ENCODE measurements at places on chromosomes 6 and 20.

DNA sequence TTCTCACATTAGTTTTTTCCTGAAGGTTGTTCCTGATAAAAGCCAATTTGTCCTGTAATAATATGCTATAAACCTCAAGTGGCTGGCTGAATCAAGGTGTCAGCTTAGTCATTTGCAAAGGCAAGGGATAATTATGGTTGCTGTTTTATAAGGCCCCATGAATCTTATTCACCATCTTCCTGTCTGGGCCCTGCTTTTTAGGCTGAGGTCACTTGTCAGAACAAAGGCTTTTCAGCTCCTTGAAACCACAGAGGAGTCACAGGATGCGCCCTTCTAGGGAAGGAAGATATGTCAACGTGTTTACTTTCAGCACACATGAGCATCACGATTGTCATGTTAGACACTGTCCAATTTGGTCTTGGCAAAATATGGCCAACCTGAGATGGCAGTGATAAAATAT, 64.8 kb upstream of the NAA20 start:
- no peak for DNase-seq

DNA sequence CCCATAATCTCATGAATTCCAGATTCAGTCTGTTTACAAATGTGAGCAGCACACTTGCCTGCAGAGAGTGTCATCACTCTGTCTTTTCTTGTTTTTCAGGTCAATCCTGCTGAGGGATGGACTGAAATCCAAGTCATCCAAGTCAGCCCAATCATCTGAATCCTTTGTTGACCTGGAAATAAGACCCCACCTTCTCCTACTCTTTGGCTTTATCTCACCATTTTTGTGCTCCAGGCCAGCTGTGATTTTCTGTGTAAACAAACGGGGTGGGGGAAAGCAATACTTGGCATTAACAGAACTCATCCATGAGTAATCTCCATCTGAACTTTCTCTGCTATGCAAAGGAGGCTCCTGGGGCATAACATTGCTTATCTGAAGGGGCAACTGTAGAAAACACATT, 16.9 kb upstream of the GSTA4 start:
- no peak for DNase-seq

DNA sequence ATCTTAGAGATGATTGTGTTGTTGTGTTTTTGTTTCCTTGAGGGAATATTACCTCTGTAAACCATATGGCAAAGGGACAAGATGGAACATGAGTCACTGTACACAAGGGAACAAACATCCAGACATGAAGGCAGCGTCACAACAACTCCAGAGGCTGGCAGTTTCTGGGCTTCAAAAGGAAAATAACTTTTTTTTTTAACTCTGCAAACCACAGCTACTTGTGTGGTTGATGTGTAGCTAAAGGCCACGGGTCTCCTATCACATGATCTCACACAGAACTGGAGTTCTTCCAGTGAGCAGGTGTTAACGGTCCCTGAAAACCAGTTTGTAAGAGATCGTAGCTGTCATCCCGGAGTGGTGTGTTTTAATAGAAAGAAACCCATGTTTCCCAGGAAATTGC, 33.2 kb upstream of the HBS1L start:
- DNase-seq = no peak

DNA sequence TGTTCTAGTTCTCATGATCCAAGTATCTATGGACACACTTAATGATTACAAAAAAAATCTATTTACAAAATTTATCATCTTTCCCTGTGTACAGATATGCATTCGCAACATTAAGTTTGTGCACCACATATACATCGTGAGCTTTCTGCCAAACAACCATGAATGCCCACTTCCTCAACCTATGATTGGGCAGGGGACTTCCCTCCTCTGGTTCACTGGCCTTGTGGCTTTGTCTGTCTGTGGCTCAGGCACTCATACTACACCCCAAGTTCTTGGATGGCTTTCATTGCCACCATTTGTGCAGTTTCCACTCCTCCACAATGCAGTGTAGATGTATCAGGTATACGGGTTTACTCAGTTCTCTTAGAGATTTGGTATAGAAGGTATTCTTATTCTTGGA, 74.9 kb downstream of the HS3ST5 start:
- DNase-seq = no peak

- DNase-seq = no peak
Measured at GRCh38 chr20:25565578-25566157, 19.7 kb downstream of the NINL start.

DNA sequence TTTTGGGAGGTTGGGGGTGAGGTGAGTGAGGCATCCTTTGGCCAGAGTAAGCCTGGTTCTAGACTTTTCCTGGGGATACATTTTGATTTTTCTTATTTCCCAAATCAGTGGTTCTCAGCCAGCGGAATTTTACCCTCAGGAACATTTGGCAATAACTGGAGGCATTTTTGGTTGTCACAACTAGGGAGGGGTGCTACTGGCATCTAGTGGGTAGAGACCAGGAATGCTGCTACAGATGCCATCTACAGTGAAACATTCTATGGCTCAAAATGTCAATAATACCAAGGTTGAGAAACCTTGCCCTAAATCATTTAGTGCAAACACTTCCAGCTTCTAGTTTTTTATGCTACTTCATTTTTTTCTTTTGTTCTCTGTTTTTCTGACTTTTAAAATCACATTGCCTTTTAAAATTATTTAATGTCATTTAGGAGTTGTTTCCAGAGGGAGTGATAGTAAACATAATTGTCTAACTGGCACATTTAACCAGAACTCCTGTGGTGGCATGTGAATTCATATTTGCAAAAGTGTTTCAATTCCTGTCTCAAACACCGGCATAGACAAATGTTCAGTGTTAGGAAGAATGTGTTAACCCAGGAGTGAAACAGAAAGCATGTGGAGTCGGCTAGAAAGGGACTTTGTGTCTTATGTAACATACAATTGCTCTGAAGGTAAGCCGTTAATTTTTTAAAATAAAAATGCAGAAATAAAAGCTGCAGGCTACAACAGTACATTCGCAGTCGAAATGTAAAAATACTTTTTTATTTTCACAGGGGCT, 59.0 kb downstream of the QRSL1 start:
- DNase-seq = no peak

GRCh38 chr6:108690326-108691049, 129.8 kb downstream of the FOXO3 start:
- no peak for DNase-seq

- DNase-seq = no peak
Measured at GRCh38 chr6:106743612-106744011, 114.2 kb downstream of the QRSL1 start.

Data from NCI-H1048 (cell line).